ENCODE measurements at places on chromosomes 12 and 14. TPM values are rescaled to one million over a fixed set of nuclear protein-coding genes. Genes with fewer than 3 reads are reported as not detected.

Gene SIX6
- total RNA-seq: not detected

Gene SLC11A2
- total RNA-seq: 102 TPM

Gene C12orf54
- total RNA-seq: 0.53 TPM

Gene OR6C3
- not detected for total RNA-seq

Gene CD163L1
- total RNA-seq: 4.5 TPM

Gene ZNF385A
- 28.3 TPM for total RNA-seq

Gene NYNRIN
- 17.9 TPM for total RNA-seq

Gene ADGRD1
- total RNA-seq: 108 TPM

Gene RIC8B
- total RNA-seq: 16.7 TPM

Gene ZFHX2
- 5.1 TPM for total RNA-seq

Gene RHEBL1
- 1.5 TPM for total RNA-seq

Gene SYCP3
- 0.71 TPM for total RNA-seq

Gene DAAM1
- 46.7 TPM for total RNA-seq

Gene TRIM9
- total RNA-seq: 0.92 TPM

Gene KSR2
- total RNA-seq: 1.0 TPM

Gene RESF1
- 77.2 TPM for total RNA-seq

Gene CLEC9A
- total RNA-seq: 0.30 TPM

Gene SERPINA5
- 0.56 TPM for total RNA-seq

Gene MSRB3
- 47.3 TPM for total RNA-seq

Gene HOXC12
- not detected for total RNA-seq

Gene TIMELESS
- 10.6 TPM for total RNA-seq

Gene DDX51
- 11.9 TPM for total RNA-seq

Gene IRAK3
- total RNA-seq: 50.7 TPM

Gene RASSF9
- total RNA-seq: 11.0 TPM

Gene LTBP2
- 39.5 TPM for total RNA-seq

Gene TDRD9
- total RNA-seq: 8.5 TPM

Gene ELK3
- total RNA-seq: 29.1 TPM

Gene CIDEB
- total RNA-seq: 16.4 TPM

Gene PARPBP
- total RNA-seq: 1.7 TPM

Gene PPM1H
- 6.8 TPM for total RNA-seq

Gene CCDC175
- total RNA-seq: 1.0 TPM

Gene RACGAP1
- 13.7 TPM for total RNA-seq

Gene CLEC4D
- 1.4 TPM for total RNA-seq

Gene HCAR2
- total RNA-seq: 26.2 TPM
